Karpas-422 (cell line): ENCODE measurements at places on chromosomes 13 and 19.

DNA sequence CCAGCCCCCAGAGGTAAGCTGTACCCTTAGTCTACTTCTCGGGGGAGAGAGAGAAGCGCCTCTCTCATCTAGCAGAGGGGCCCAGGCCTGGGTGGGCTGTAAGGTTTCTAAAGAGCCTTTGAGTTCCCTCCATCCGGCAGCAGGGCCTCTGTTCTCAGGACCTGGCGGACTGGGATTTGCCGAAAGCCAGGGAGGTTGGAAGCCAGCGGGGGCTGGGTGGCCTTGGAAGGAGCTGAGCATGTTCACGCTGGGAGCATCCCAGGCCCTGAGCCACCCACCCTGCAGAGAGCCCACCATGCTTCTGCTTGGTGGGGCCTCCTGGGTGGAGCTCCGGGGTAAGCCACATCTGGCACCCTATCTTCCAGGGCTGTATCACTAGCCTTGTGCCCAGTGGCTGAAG, 7.8 kb downstream of the SLC7A10 start:
- no peak for DNase-seq
- no peaks in the 10 kb centered on the region for H3K36me3 ChIP-seq
- H3K27me3 ChIP-seq = no peaks in the 10 kb centered on the region
- H3K4me3 ChIP-seq = no peak overlapping the region
- no peaks in the 10 kb centered on the region for H3K4me1 ChIP-seq

DNA sequence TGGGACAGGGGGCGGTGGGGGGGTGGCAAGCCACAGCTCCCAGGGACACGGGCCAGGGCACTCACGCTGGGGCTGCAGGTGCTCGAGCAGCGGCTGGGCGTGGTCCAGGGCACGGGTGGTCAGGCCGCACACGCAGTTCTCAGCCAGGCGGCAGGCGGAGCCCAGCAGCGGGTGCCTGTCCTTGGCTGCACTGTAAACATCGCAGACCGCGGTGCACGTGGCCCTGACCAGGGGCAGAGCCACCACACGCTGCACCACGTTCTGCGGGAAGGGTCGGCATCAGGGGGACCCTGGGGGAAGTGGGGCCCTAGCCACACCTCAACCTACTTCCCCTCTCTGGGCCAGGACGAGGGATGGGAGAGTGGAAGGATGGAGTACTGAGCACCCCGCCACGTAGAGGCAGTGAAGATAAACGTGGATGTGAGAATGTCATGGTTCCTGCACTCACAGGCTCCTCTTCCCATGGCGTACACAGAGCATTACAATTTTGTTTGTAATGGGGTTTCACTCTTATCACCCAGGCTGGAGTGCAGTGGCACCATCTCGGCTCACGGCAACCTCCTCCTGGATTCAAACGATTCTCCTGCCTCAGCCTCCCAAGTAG, 3.4 kb downstream of the PLIN5 start:
- DNase-seq = no peak
- H3K4me1 ChIP-seq = no peaks in the 10 kb centered on the region
- H3K27me3 ChIP-seq = no peaks in the 10 kb centered on the region
- H3K4me3 ChIP-seq = no peak overlapping the region

DNA sequence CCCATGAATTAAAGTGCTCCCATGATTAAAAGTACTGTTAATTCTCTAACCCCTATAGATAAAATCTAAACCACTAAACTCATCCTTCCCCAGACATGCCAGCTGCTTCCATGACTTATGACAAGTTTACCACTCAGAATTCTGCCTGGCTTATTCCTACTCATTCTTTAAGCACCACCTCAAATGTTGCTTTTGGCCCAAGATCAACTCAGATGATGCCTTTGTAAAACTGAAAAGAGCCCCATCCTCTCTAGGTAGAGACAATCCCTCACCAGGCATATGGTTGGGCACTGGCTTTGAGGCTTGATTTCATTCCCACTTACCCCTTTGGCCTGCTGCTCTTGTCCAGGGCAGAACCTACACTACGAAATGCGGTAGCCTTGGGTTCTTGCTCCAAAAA, 250.0 kb downstream of the DNAJC15 start:
- no peak for DNase-seq
- H3K27me3 ChIP-seq = no peaks in the 10 kb centered on the region
- no peak overlapping the region for H3K27ac ChIP-seq
- H3K4me1 ChIP-seq = no peaks in the 10 kb centered on the region

DNA sequence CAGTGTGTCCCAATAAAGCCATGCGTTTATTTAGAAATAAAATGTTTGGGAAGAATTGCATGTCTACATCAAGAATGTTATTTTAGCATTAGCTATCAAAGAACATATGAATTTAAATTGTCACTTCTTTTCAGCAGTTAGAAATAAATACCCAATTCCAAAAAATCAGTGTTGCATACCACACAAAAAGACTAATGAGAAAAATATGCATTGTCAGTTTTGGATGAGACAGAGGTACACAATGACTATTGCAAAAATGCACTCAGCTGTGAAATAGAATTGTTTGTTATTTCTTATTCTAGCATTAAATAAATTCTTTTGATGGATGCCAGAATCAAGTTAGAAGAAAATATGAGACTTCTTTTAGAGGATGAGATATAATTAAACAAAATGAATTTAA, 833.9 kb downstream of the SLITRK1 start:
- H3K27me3 ChIP-seq = no peaks in the 10 kb centered on the region
- H3K4me3 ChIP-seq = no peak overlapping the region
- no peaks in the 10 kb centered on the region for H3K4me1 ChIP-seq
- H3K36me3 ChIP-seq = no peaks in the 10 kb centered on the region; the same call in 1 of the 2 replicates
- no peak overlapping the region for H3K27ac ChIP-seq
